ENCODE measurements at places on chromosomes 1 and 21.

- no peak for DNase-seq
Measured at GRCh38 chr21:40839521-40839920, 7.4 kb downstream of the DSCAM start.

DNA sequence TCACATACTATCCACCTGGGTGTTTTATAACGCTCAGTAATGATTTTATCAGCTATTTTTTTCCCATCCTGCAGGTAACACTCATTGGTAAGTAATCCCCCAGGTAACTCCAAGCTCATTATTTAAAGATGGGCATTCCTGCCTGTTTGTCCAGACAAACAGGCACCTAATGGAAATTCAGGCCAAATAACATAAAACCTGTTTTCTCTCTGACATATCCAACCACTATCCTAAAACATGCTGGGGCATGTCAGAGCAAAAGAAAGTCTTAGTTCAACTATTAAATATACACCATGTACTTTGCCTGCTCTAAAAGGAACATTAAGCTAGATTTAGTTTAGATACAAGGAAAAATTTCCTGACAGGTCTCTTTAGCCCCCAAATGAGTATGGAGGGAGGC lies 987.7 kb downstream of the TTLL7 start:
- no peak for DNase-seq

DNA sequence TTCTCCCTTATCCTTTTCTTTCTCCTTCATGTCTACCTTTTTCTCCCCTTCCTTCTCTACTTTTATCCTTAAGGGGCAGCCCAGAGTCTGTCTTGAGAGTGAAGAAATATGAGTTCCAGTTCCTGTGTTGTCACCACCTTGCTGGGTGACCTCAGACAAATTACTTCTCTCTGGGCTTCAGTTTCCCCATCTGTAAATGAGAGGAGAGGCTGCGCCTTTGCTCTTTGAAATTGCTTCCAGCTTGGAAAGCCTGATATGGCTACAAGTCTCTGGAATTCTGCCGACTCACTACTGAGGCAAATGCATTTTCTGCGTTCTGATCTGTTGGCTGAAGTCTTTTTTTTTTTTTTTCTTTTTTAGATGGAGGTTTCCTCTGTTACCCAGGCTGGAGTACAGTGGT lies 119.2 kb downstream of the SYF2 start:
- DNase-seq = no peak

- DNase-seq = peak; percentile 19
Measured at GRCh38 chr1:19462781-19463503, 22.4 kb downstream of the CAPZB start.

GRCh38 chr1:197126691-197127090 lies 19.8 kb downstream of the ASPM start:
- no peak for DNase-seq

- no peak for DNase-seq
Measured at GRCh38 chr1:115809076-115809475, 31.9 kb downstream of the NHLH2 start.

GRCh38 chr1:169877800-169878491 lies 15.8 kb downstream of the SCYL3 start:
- DNase-seq = no peak

DNA sequence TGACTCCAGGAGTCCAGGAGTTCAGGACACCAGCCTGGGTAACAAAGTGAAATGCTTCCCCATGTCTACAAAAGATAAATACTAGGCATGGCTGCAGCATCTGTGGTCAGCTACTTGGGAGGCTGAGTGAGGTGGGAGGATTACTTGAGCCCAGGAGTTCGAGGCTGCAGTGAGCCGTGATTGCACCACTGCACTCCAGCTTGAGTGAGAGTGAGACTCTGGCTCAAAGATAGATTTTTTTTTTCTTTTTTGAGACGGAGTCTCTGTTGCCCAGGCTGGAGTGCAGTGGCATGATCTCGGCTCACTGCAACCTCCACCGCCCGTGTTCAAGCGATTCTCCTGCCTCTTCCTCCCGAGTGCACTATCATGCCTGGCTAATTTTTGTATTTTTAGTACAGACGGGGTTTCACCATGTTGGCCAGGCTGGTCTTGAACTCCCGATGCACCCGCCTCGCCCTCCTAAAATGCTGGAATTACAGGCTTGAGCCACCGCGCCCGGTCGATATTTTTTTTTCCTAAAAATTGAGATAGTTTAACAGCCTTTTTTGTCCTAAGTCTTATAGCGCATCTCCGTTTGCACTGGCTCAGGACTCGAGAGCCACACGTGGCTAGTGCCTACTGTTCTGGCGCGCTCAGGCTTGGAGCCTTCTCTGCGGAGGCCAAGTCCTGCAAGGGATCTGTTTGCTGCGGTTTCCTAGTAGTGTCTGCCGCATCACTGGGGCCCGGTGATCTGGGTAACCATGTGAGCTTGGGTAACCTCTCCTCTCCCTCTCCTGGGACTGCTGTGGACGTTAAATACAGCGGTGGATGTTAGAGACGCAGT lies 1.0 kb upstream of the MFN2 start:
- DNase-seq = peak; percentile 6

- no peak for DNase-seq
Measured at GRCh38 chr1:153951801-153952200, 5.3 kb upstream of the DENND4B start.

GRCh38 chr1:102879439-102879993 lies 228.8 kb downstream of the COL11A1 start:
- no peak for DNase-seq

DNA sequence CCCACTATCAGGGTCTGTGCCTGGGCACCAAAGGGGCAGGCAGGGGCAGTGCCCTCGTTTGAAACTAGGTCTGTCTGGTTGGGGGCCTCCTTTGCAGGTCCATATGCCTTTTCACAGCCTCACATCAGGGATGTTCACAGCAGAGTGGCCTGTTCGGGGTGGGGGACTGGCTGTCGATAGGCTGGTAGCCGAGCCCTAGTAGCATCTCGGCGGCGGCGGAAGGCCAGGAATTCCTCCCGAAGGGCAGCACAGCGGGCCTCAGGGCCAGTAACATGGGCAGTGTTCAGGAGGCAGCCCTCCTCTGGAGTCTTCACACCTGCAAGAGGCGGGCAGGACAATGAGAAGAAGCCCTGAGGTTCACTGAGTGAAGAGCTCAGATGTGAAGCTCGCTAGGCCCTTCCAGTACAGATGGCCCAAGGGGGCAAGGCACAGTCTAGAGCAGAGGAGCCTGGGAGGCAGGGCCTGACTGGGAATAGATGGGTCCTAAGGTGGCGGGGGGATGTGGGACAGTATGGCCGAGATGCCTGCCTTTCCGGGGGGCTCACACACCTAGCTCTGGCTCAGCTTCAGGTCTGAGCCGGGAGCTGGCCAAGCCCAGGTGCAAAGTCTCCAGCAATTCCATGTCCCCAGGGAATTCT lies 2.0 kb upstream of the TAGLN2 start:
- no peak for DNase-seq

DNA sequence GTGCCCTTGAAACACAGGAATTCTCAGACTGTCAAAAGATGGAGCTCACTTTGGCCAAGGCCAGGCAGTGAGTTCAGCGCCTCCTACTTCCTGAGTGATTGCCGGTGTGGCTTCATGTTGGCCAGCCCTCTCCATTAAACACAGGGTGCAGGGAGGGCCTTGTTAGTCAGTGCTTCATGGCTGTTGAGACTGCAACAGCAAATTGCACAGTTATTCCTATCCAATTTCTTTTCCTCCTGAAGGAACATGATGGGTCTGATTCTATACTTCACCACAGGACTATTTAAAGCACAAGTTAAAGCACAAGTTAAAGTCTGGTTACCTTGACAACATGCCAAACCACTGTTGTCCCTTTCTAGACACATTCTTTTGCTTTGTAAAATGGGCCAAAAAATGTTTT lies 156.6 kb downstream of the SIPA1L2 start:
- DNase-seq = no peak

DNA sequence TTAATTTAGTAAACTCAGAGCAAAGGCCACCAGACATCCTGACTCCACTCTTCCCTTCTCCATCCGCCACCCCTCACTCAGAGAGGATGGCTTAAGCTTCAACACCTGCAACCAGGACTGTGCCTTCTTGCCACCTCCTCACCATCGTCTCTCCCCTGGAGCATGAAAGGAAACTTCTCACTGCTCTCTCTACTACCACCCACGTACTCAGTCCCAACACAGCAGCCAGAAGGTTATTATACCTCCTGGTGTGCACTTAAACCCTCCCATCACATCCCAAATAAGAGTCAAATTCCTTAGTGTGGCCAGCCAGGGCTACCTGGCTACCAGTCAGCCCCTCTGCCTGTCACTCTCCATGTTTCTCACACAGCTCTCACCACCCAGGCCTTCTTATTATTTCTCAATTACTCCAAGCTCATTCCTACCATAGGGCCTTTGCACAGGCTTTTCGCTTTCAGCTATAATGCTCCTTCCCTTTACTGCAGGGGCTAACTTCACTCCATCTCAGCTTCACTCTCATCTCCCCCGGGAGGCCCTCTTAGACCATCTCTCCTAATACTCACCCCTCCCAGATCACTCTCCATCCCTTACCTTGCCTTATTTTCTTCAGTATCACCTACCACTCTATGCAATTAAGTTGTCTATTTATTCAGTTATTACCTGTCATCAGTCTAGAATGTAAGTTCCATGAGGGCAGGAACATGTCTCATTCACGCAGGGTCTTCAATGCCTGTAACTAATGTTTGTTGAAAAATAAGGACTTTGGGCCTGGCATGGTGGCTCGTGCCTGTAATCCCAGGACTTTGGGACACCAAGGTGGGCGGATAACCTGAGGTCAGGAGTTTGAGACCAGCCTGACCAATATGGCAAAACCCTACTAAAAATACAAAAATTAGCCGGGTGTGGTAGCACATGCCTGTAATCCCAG lies 137.5 kb downstream of the TOMM20 start:
- DNase-seq = no peak

DNA sequence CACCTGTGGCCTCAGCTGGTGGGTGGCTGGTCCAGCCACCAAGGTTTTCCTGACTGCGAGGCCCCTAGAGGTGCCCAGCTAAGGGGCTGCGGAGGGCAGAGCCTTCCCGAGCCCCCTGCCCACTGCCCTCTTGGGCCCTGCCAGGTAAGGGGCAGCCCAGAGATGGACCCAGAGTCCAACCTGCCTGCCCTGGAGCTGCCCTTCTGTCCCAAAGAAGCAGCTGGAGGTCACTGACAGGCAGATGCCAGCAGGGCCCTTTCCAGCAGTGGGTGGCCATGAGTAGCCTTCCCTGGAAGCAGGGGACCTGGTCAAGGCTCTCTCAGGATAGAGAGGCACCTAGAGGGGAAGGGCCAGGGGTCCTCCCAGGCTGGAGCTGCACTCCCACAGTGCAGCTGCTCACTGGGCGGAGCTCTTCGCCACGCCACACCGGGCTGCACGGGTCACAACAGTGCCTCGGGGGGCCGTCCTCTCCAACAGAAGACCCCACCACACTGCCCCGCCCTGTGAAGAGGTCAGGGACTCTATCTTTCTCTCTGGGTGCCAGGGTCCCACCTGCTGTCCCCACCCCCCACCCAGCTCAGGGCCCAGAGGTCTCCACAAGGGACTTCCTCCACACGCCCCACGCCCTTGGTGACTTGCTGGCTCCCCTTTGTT lies 10.9 kb upstream of the GNB1 start:
- DNase-seq = no peak

DNA sequence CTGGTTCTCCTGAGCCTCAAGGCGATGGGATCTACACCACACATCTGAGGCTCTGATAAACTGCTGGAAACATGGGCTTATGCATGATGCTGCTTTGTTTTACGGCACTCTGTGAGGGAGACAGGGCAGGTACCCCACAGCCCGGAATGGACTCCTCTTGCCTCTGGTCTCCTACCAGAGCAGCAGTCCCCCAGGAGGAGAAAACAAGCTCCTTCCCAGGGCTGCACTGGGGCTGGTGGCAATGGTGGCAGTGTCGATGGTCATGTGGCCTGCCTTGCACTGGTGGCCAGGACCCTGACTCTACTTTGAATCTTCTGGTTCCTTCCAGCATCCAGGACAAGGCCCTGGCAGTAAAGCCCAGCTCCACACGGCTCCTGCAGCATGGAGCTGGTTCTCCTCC lies 79.4 kb downstream of the TOMM20 start:
- no peak for DNase-seq

GRCh38 chr21:14554948-14555347 lies 8.8 kb upstream of the SAMSN1 start:
- DNase-seq = no peak

- DNase-seq = no peak
Measured at GRCh38 chr1:202038688-202039346, 28.4 kb downstream of the ELF3 start.

- DNase-seq = no peak
Measured at GRCh38 chr1:32904797-32905196, 3.6 kb upstream of the TMEM54 start.

DNA sequence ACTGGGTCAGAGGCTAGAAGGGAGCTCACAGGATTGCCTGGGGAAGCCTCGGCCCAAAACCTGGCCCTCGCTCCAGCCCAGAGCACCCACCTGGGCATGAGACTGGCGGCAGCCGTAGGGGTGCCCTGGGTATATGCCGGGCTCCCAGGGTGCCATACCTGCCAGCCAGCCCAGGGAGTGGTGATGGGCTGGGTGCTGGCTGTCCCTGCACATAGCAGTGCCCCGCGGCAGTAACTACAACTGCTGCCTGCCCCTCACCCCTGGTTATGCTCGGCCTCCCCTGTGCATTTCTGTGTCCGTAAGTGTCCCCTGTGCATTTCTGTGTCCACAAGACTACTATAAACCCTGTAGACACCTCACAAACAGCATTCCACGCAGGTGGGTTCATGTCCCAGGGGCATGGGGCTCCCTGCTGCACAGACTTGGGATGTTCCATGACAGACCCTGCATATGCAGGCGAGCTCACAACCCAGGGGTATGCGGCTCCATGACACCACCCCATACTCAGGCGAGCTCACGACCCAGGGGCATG lies 5.8 kb upstream of the SPATC1L start:
- no peak for DNase-seq

- DNase-seq = no peak
Measured at GRCh38 chr1:202590975-202591411, 119.3 kb downstream of the SYT2 start.

DNA sequence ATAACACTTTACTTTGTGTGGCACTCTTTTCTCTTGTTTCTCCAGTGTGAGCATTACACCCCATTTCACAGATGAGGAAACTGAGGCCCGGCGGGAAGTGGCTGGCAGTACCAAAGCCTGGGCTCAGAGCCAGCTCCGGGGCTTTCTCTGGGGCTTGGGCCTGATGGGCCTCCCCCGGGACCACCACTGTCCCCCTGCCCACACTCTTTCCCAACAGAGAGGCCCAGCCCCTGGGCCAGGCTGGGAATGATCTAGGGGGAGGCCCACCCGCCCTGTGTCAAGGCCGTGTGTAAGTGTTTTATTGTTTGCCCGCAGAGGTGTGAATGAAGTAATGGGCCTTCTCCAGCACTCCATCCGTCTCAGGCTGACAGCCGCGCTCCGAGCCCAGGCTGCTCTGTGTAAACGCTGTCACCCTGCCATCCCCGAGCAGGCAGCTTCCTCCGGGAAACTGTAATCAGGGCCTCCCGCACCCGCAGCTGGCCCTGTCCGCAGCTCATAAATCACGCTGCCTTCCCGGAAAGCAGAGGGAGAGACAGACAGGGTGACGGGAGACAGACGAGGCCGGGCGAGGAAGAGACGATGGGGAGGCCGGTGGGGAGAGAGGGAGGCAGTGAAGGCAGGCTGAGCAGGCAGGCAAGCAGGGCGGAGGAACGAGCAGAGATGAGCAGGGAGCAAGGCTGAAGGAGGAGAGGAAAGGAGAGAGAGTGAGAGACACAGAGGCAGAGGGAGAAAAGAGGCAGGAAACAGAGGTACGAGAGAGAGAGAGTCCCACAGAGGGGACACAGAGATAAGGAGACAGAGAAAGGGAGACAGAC lies 109.7 kb upstream of the ZBTB40 start:
- no peak for DNase-seq

Data from T-helper 1 cell (primary cell).